Cardiac atrium fibroblast (primary cell): ENCODE measurements at places on chromosomes 6 and 20. TPM values are rescaled to one million over a fixed set of nuclear protein-coding genes. Genes with fewer than 3 reads are reported as not detected.

Gene GPX5
- total RNA-seq, result not detected in 2 replicates

Gene OR12D3
- not detected in 2 replicates for total RNA-seq

Gene RSPO3
- total RNA-seq, result not detected in 2 replicates

Gene MEP1A
- total RNA-seq, result not detected in 2 replicates

Gene HLA-DOB
- total RNA-seq, result 0.36 TPM in 1 of 2 replicates, not detected in the other

Gene TRIM10
- total RNA-seq, result not detected in 2 replicates

Gene HCK
- total RNA-seq, result not detected in 2 replicates

Gene INSM1
- not detected in 2 replicates for total RNA-seq

Gene AK9
- 0.36 and 2.1 TPM in 2 replicates for total RNA-seq

Gene SFTA2
- total RNA-seq, result not detected in 2 replicates

Gene PAK5
- total RNA-seq, result not detected in 2 replicates

Gene BPIFB4
- not detected in 2 replicates for total RNA-seq

Gene GTSF1L
- not detected in 2 replicates for total RNA-seq

Gene PPP1R16B
- total RNA-seq, result 0.49 and 0.54 TPM in 2 replicates

Gene EBF4
- 0.49 and 1.4 TPM in 2 replicates for total RNA-seq

Gene GABRR1
- total RNA-seq, result not detected in 2 replicates

Gene GABBR1
- 10.4 and 17.1 TPM in 2 replicates for total RNA-seq

Gene IL17A
- total RNA-seq, result not detected in 2 replicates
